GOT3 (cell line): ENCODE measurements at places on chromosomes 11 and 22.

- no peak for DNase-seq
Measured at GRCh38 chr22:29062286-29062821, 723 bp upstream of the C22orf31 start.

DNA sequence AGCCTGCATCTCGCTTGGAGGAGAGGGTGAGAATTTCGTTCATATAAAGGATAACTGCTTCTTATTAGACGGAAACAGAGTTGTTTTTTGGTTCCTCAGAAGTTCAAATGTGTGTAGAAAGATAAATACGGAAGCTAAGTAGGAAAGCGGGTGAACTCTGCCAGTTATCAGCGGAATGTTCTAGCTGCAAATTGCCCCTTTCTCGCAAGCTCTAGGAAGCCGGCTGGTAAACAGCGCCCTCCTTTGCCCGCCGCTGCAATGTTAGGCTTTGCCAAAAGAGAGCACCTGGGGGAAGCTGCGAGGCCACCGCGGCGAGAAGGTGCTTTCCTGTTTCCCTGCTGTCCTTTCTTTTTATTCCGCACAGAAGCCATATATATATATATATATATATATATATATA is 67.0 kb downstream of the IGLL5 start:
- no peak for DNase-seq

- no peak for DNase-seq
Measured at GRCh38 chr11:122743949-122744348, 88.4 kb downstream of the UBASH3B start.

GRCh38 chr11:18066626-18067025 is 20.6 kb upstream of the TPH1 start:
- DNase-seq, result no peak

DNA sequence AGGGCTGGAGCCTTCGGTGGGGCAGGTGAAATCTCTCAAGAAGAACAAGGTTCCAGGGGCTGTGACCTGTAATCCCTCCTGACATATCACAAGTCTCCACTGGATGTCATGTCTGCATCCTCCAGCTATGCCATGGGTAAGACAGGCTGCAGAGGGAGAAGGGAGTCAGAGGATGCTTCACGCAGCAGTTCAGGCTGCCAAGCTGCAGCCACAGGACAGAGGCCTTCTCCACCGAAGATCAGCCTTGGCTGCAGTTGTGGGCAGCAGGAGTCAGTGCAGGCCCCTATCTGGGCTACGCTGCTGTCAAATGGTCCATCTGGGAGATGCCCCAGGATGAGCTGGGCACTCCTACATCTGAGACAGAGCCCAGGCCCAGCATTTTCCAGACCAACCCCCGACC is 25.0 kb downstream of the DKK3 start:
- no peak for DNase-seq

GRCh38 chr11:74671520-74672196 is 59.6 kb downstream of the CHRDL2 start:
- no peak for DNase-seq

DNA sequence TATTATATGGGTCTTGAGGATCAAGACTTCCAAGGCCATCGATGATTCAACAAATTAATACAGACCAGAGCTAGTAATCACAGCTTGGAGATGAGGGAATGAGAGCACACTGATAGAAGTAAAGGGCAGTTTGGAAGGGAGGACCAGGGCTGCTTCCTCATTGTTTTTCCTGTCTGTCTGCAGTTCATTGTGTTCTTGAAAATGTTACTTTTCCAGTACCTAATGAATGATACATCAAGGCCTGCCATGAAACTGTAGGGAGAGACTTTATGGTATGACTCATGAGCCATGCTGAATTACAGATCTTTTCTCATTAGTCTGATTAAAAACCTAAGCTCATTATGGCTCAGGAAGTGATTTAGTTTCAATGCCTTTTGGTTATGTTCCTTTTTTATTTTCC is 855.6 kb downstream of the KCNA4 start:
- DNase-seq, result no peak

DNA sequence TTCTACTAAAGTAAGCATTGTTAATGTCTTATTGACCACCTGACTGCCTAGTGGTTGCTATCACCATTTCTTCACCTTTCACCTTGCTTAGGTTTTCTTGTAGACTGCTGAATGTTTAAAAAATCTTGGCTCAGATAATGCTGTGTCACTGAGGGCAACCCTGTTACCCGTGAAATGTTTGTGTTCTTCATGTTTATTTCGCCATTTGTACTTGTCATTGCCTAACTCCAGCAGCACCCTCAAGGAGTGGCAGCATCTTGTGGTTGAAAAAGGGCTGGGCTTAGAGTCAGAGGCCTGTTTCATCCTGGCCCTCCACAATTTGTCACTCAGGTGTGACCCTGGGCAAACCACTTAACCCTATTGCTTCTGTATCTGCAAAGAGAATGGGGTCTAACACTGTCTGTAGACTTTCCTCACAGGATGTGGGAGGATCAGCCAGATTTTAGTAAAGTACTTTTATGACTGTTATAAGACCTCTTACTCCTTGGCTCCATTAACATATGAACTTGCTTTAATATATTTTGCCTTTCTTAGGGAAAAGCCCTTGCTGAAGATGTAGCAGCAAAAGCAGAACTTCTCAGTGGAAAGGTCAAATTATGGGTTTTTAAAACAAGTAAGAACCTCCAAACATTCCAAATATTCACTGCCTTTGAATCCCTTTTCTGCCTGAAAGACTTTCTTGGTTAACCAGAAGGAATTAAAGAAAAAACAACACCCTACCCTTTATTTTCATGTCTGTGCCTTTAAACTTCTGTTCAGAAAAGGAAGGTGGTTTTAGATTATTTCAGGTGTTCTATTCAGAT is 154.5 kb upstream of the C11orf87 start:
- no peak for DNase-seq

DNA sequence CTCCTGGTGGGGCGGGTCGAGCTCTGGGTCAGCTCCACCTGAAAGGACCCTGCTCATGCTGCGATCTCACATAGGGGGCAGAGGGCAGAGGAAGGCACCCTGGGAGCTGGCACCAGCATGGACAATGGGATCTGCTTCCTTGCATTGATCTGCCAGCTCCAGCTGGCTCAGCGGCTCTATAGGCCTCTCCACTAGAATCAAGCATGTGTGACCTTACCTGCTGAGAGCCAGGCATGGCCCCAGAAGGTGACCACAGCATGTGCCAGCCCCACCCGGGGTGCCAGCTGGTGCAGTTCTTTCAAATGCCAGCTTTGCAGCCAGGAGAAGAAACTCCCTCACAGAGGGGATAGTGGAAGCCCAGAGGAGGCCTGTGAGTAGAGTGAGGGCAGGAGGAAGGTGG is 22.0 kb upstream of the KLHL35 start:
- no peak for DNase-seq

- no peak for DNase-seq
Measured at GRCh38 chr11:111908639-111909305, 2.8 kb downstream of the CRYAB start.

DNA sequence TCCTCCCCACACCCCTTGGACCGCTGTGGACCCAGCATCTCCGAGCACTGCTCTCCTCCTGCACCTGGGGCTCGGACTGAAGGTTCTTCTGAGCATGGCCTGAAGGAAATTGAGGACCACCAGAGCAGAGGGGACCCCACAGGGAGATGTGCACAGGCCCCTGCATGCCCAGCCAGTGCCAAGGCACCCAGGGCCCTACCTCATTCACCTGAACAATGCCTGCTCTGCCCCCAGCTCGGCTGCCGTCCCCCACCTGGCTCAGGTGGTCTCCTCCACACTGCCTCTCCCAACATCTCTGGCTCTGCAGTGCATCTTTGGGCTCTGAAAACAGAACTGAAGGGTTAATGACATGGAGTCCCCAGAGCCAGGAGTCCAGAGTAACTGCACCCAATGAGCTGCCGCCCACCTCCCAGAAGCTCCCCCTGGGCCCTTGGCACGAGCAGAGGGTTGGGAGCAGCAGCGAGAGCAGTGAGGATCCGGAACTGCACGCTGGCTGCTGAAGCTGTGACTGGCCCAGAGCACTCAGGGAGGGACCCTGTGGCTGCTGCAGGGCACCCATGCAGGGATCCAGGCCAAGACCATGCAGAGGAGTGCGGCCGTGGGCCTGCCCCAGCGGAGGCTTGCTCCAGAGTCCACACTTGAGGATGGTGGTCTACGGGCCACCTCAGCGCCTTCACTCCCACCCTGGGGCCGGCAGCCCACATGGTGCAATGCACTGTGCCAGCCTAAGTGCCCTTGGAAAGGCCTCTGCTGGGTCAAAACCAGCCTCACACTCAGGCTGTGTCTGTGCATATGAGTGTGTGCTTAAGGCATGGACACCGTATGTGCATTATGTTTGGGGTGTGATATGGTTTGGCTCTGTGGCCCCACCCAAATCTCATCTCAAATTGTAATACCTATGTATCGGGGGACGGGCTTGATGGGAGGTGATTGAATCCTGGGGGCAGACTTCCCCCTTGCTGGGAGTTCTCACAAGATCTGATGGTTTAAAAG is 686.1 kb downstream of the TBC1D22A start:
- DNase-seq, result no peak

GRCh38 chr11:28808771-28809170 is 700.6 kb downstream of the METTL15 start:
- DNase-seq, result no peak

- no peak for DNase-seq
Measured at GRCh38 chr11:65884716-65885092, 3.6 kb downstream of the FIBP start.

DNA sequence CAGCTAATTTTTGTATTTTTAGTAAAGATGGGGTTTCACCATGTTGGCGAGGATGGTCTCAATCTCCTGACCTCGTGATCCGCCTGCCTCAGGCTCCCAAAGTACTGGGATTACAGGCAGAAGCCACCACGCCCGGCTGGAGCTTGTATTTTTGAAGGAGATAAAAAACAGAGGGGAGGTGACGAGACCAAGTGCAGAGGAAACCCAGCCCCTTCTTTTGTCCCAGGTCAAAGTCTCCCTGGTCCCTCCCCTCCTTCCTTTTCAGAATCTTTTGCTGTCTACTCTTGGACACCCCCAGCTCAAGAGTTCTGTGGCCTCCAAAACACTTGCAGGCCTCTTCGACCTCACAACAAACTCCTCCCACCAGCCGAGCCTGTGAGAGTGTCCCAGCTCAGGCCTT is 12.2 kb upstream of the TMEM184B start:
- no peak for DNase-seq

DNA sequence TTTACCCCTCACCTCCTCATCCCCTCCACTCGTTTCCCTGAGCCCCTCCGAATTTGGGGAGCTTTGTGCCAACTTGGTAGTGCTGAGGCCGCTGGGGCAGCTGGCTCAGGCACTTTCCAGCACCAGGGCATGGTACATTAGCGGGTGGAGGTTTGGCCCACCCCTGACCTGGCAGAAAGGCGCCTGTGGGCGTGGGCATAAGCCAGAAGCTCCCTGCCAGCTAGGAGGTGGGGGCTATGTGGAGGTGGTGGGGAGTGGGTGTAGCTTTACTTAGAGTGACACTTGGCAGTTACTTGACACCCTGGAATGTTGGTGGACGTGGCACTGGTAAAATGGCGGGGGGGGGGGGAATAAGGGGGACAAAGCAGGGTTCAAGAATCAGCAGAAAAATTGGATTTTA is 10.3 kb upstream of the IGF2 start:
- no peak for DNase-seq

DNA sequence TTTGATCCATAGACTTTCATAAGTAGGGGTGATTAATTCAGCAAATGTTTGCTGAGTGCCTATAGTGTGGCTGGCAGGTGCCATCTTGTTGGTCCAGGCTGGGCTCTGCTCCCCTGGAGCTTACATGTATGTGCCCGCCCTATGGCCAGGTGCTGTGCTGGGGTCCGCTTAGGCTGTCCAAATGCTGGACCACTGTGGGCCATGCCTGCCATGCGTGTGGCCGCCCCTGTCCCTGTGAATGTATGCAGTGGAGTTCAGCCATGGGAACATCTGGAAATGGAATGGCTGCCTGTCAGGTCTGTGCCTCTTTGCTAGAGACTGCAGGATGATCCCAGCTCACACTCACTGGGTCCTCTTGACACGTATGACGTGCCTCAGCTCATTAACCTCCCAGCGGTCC is 594.6 kb downstream of the TBC1D22A start:
- no peak for DNase-seq

- no peak for DNase-seq
Measured at GRCh38 chr11:91513734-91514133, 710.9 kb upstream of the FAT3 start.

- DNase-seq, result no peak
Measured at GRCh38 chr11:119030029-119030328, 698 bp downstream of the SLC37A4 start.

- no peak for DNase-seq
Measured at GRCh38 chr11:75273411-75274391, 33.1 kb downstream of the TPBGL start.

DNA sequence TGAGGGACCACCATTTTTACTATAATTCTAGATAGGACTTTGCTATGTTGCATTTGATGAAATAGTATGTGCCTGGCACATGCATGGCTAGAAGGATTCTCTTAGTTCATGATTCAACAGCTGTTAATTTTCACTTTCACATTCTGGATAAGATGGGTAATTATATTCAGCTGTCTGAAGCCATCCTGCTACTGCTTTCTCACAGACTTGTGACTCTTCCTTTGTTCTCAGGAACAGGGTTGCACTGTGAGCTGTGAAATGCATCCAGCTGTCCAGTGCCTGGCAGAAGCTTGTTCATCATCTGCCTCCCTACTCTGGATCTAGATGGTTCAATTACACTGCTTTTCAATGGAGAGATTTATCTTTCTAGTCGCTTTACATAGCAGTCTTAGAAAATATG is 610.1 kb upstream of the ANO5 start:
- DNase-seq, result no peak
